NCI-H1417 treated with DMSO at 0.1 percent for 48 hours (cell line): ENCODE measurements at places on chromosomes 1 and 21.

DNA sequence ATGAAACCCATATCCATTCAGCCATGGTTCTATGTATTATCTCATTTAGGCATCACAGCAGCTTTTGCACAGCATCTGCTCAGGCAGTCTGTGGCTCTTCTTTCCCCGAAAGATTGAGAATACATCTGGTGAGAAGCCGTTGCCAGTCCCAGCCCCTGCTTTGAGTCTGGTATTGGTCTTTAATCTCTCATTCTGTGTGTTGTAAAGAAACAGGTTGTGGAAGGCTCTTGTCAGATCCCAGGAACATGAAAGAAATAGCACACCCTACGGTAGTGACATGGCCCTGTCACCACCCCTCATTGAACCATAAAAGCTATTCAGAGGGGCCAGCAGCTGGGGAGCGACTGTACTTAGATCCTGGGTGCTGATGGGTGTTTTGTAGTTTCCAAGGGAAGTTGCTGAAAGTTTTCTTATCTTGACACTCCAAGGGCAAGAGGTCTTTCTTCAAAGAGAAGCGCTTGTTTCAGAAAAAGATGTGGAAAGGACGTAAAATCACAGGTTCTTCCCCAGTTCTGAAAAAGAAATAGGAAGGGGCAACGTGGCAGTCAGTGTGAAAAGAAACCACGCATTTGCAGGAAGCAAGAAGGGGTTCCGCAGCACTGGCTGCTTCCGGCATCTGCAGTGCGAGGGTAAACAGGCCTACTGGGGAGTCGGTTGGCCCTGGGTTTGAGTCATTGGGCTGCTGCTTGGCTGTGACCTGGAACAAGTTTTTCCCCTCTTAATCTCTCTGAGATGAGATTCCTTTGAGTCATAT is 145.0 kb downstream of the DHRS3 start:
- DNase-seq, result no peak

DNA sequence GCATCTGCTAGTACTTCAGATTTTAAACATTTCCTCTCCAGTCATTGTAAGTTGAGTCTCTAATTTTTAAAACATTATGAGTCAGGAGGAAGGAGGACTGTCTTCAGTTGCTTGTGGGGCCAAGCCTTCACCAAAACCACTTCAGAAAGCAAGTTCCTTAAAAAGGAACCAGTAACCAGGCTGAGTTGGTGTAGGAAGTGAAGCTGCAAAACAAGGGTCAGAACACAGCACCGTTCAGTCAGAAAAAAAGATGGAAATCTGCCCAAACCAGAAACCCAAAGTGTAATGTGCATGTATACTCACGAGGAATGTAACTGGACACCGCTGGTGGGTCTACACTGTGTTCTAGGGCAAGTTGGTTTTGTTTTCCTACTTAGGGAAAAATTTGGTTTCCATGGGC is 402.1 kb downstream of the SETD4 start:
- DNase-seq, result no peak

- DNase-seq, result no peak
Measured at GRCh38 chr1:10211805-10212410, 1.5 kb downstream of the KIF1B start.

- DNase-seq, result no peak
Measured at GRCh38 chr1:229251185-229251584, 19.7 kb upstream of the RAB4A start.

GRCh38 chr1:205504311-205505075 is at the start of gene CDK18:
Gene CDK18 (plus strand): TSS chr1:205504669. CDS start chr1:205523168, 18,499 bp downstream.
- peak; percentile 34 for DNase-seq

DNA sequence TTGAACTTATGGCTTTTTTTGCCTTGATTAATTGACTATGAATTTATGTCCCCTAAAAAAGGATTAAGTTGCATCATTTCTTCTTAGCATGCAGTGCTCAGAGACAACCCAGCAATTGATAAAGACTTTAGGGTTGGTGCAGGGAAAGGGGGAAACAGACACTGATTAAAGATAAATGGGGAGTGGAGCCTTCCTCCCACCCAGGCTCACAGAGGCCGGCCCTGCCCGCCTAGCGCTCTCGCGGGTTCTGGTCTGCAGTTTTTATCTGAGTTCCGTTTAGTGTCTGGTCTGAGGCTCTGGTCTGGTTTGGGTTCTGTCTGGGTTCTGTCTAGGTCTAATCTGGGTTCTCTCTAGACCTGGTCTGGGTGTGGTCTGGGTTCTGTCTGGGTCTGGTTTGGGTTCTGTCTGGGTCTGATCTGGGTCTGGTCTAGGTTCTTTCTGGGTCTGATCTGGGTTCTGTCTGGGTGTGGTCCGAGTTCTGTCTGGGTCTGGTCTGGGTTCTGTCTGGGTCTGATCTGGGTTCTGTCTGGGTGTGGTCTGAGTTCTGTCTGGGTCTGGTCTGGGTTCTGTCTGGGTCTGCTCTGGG is 48.1 kb downstream of the ABCG1 start:
- no peak for DNase-seq

- no peak for DNase-seq
Measured at GRCh38 chr1:204619721-204620120, 65.8 kb downstream of the LRRN2 start.

- DNase-seq, result no peak
Measured at GRCh38 chr1:225942574-225942973, 1.6 kb upstream of the LEFTY2 start.

DNA sequence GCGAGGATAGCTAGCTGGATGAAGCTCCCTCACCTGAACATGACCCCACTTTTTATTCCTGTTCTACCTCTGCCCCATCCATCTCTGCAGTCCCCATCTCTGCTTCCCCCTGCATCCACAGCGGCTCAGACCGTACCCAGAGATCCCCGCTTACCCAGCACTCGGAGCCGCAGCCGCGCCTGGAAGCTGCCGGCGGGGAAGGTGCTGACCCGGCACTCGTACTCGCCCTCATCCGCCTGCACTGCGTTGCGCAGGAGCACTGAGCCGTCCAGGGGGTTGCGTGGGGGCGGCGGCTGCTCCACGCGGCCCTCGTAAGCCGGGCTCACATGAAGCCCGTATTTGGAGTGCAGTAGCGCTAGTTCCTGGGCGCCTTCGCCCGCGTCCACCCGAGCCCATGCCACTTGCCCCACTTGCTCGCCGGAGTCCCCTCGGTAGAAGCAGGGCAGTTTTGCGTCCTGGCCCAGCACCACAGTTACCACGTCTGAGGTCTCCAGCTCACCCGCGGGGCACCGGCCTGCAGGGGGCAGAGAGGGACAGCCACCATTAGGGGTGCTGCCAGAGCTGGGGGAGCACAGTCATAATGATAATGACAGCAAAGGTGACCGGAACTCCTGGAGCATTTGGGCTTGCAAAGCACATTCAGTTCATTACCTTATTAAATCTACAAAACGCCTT is 9.8 kb downstream of the NECTIN4 start:
- DNase-seq, result no peak

DNA sequence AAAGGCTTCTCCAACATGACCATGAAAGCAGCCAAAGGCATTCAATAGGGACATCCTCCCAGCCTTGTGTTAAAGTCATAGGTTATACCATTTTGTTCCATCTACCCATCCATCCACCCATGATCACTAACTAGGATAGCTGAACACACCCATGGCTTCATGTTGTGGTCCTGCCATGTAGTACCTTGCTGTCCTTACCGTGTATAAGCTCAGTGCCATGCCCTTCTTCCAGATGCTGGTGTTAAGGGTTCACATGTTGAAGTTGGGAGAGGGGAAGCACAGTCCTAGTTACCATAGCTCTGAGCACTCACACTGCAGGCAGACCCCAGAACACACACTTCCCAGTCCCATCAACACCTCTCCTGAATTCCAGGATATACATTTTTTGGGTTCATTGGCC is 51.5 kb downstream of the ATP5PO start:
- DNase-seq, result no peak

DNA sequence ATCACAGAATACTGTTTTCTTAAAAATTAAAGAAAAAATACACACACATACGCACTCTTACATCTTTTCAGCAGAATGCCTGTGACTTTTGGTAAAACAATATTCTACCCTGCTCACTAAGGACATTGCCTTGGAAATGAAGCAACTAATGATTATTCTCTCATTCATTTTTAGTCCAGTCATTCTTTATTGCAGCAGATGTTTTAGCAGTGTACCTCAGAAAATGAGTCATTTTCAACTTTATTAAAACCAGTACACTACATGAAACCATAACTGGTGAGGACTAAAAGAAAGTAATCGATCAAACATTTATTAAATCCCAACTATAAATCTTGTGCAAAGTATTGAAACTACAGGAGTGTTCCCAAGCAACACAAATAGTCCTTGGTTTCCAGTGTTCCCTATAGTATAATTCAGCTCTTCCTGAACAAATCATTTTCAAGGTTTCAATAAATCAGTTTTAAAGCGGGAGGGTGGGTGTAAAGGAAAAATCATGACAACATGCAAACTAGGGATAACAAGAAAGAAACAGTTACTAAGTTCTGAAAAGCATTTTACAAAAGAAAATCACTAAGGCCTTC is 114.2 kb downstream of the ADGRL4 start:
- no peak for DNase-seq

DNA sequence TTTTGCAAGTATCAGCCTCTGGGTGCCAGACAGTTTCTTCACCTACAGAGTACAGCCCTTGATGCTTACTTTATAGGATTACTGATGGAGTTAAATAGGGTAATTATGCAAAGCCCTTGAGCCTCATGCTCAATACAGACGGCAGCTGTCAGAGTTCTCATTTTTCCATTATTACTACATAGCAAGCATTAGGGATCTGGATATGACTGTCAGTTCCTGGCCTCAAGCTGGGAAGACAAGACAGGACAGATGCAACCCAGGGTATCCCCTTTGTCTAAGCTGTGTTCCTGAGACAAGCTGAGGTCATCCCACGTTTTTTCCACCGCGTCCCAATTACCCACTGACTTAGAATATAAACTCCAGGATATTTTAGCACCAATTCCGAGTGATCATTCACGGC is 94.4 kb downstream of the SLC35F3 start:
- DNase-seq, result peak; percentile 54

DNA sequence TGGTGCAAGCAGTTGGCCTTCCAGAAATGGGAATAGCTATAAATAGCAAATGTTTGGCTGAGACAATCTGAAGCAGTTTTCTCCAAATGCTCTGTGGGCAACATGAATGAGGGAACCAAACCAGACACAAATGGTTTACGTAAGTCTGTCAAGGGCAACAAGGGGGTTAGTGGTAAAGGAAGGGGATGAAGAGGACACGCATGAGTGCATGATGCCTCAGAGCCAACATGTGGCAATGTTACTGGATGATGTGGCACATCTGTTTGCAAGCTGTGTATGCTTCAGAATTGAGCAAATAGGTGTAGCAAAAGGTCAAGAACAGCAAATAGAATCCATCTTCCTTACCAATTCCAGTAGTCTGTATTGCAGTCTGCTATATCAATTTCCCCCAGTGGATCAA is 76.3 kb upstream of the LMO4 start:
- DNase-seq, result no peak

DNA sequence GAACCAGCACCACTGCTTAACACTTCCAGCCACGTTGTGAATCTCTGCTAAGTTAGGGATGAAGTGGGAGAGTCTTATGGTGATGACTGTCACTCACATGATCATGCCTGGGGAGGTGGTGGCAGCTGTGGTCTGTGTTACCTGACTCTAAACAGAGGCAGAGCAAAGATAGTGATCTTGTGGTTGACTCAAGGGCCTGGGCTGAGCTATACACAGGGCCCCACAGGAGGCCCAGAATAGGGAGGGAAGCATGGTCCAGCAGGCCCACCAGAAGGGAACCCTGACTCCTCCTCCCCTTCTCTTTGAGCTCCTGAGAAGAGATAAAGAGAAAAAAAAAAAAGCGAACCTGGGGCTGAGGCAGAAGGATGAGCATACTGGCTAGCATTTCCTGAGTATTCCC is 55.0 kb downstream of the PLXNA2 start:
- DNase-seq, result no peak

DNA sequence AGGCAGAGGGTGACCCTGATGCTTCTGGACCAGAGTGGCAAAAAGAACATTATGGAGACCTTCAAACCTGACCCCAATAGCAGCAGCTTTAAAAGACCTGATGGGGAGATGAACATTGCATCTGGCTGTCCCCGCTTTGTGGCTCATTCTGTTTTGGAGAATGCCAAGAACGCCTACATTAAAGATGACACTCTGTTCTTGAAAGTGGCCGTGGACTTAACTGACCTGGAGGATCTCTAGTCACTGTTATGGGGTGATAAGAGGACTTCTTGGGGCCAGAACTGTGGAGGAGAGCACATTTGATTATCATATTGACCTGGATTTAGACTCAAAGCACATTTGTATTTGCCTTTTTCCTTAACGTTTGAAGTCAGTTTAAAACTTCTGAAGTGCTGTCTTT is 45.8 kb downstream of the TRAF5 start:
- no peak for DNase-seq

GRCh38 chr1:103336408-103336807 is 189.1 kb upstream of the RNPC3 start:
- DNase-seq, result no peak

DNA sequence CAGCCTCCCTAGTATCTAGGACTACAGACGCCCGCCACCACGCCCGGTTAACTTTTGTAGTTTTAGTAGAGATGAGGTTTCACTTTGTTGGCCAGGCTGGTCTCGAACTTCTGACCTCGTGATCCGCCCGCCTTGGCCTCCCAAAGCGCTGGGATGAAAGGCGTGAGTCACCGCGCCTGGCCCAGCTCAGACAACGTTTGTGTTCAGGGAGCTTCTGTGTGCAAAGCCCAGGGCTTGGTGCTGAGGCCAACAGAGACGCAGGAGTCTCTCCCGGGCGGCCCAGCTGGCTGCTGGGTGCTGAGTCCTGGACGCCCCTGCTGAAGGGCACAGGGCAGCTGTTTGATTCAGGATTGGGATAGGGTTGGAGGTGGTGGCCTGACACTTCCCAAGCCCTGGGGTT is 3.0 kb downstream of the PRKCZ start:
- no peak for DNase-seq

- no peak for DNase-seq
Measured at GRCh38 chr1:27136998-27137542, 17.9 kb downstream of the SLC9A1 start.

DNA sequence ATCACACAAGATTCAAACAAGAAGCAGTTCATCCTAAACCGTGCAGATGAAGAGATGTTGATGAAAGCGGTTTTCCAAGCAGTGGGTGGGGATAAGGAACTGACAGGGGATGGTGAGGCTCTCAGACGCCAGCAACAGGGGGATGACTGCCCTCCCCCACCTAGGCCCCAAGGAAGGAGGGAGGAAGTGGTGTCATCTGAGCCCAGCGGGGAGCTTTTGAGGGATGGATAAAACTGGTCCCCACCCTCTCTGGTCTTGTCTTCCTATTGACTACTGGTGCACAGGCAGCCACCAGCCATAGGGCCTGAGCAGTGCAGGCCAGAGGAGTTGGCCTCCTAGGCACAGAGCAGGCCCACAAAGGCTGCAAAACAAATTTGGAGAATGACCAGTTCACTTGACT is 175.5 kb downstream of the HUNK start:
- no peak for DNase-seq

- DNase-seq, result no peak
Measured at GRCh38 chr1:225977937-225978748, 21.0 kb downstream of the SDE2 start.

DNA sequence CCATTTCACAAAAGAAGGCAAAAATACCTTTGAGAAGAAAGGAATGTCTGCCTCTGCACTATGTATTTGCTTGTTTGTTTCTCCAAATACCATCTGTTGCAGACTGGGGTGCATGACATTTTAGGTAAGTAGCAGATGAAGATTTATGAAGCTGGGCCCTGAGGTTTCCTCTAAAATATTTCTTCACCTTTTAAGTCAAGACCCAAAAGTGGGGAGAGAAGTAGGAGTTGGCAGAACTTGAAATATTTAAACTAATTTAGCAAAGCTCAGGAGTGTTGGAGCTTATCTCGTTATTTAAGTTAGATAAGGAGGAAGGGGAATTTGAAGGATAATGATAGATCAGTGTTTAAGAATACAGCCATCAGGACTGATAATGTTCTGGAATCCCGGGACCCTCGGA is 152.9 kb downstream of the DHRS3 start:
- DNase-seq, result no peak

GRCh38 chr1:159088050-159088449 is 11.5 kb upstream of the AIM2 start:
- no peak for DNase-seq
